ENCODE measurements at places on chromosomes 1 and 21. TPM values are rescaled to one million over a fixed set of nuclear protein-coding genes. Genes with fewer than 3 reads are reported as not detected.

KRTAP21-2 gene
- total RNA-seq, result not detected

ST6GALNAC5 gene
- not detected for total RNA-seq

CNR2 gene
- 0.06 TPM for total RNA-seq

TMEM269 gene
- total RNA-seq, result not detected

ANKRD13C gene
- total RNA-seq, result 19.5 TPM

OR2T29 gene
- not detected for total RNA-seq

- no peak for DNase-seq
Observed at GRCh38 chr21:25721987-25722386, 12.7 kb downstream of the ATP5PF start.

DNA sequence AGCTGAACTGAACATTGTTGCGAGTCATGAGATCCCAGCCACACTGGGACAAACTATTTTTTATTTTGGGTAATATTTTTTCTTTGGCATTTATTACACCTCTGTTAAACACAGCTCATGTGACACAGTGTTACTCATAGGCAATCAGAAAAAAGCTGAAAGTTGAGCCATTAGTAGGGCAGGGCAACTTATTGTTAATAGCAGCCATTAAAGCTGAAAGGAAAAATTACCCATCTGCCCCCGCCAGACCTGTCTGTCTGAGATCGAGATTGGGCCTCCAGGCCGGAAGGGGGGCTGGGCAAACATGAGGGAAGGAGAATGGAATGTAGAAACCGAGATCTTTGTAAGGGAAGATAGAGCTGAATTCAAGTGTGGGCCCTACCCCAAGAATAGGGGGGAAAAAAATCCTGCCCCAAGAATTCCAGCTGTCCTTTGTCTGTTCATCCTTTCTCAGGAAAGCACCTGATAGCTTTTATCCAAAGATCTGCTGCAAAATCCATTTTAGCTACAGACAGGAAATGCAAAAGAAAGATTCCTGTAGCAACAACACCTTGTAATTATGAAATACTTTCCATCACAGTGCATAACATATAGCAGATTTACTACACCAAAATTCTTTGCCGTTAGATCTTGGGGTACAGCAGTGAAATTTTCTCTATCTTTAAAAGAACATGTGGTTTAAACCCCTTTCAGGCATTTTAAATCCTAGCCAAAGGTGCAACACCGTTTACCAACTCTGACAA lies 212.8 kb downstream of the PBX1 start:
- DNase-seq, result no peak

DNA sequence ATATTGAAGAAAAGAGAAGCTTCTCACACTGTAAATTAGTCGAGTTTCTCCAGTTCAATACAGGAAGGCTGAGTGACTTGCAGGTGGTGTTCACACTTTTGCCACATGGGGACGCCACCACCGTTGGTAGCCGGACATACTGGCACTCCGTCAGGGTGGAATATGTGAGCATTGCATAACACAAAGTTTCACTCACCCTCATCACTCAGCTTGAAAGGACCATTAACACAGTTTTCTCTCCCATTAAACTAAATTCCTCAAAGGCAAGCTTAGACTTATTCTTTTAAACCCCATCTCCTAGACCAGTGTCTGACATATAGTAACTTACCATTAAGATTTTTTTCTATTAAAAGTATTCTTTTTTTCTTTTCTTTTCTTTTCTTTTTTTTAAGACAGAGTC lies 105.3 kb upstream of the SERBP1 start:
- peak; percentile 74 for DNase-seq

GRCh38 chr1:119327094-119327449 lies 41.5 kb upstream of the HAO2 start:
- no peak for DNase-seq

GRCh38 chr1:76769911-76770310 lies 97.4 kb upstream of the ST6GALNAC5 start:
- DNase-seq, result no peak

- DNase-seq, result no peak
Observed at GRCh38 chr1:13697738-13698137, 2.2 kb upstream of the PRDM2 start.

DNA sequence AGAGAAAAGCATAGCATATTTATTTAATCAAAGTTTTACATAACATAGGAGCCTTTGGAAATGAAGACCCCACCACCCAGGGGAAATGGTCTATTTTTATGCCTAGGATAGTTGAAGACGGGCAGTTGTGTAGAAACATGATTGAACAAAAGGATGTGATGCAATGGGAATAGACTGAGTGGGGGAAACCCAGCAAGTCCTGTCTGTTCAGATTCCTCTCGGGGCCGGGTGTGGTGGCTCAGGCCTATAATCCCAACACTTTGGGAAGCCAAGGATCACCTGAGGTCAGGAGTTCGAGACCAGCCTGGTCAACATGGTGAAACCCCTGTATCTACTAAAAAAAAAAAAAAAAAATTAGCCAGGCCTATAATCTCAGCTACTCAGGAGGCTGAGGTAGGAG lies 298.3 kb downstream of the MATN1 start:
- no peak for DNase-seq

DNA sequence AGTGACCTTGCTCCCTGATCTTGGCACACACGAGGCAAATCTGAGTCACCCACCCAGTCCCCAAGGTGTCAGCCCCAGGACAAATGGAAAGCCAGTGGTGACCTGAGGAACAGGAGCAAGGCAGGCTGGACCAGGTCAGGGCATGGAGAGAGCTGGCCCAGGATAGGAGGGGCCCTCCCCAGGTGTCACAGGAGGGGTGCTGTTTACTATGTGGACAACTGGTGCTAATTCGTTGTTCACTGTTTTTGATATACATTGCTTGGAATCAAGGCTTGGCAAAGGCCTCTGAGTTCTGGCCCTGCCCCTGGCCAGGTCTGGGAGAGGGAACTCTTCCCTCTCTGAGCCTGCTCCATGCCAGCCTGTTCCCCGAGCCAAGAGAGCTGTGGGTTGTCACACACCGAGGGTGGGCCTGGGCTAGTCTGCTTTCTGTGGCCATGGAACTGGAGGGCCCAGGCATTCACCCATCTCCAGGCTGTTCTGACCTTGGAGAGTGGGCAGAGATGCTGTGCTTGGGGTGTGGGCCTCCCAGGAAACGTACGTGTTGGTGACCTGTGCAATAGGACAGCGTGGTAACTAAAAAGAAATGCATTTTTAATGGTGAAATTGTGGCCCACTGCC lies 41.8 kb downstream of the CRYAA start:
- DNase-seq, result no peak

- DNase-seq, result no peak
Observed at GRCh38 chr1:84668185-84668584, 22.1 kb downstream of the SSX2IP start.

GRCh38 chr1:81327743-81328142 lies 473.0 kb upstream of the ADGRL2 start:
- DNase-seq, result no peak

- no peak for DNase-seq
Observed at GRCh38 chr21:36518883-36519492, 39.1 kb upstream of the CLDN14 start.

DNA sequence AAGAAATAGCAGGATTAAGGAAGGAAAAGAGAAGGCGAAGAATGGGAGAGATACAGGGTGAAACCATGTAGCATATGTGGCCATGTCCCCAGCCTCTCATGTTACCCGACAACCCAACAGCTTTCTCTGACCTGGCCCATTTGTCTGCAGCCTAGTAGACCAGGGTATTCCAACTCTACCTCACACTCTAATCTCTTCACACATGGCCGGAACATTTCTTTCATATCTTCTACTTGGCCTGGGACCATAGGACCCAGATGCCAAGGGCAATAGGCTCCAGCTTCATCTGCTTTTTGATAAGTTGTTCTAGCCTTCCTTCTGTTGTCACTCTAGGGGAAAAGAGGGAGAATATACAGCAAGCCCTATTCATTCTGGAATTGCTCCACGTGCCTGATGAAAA lies 95.0 kb upstream of the DPT start:
- no peak for DNase-seq

DNA sequence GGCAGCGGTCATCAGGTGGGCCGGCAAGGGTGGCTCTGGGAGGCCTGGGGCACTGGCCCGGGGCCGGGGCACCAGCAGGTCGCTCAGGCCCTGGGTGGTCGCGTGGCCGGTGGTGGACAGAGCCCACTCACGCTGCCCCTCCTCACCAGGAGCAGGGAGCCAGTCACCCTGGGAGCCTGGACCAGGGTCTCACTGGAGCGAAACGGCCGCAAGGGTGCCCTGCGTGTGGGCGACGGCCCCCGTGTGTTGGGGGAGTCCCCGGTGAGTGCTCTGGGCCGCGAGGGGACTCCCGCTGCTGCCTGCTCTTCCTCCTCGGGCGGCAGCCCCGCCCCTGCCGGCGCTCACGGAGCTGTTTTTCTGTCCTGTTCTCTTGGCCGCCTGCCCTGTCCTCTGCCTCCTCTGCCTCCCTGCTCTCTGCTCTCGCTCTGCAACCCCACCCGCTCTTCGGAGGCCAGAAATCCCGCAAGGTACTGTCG lies 23.5 kb downstream of the RNF223 start:
- no peak for DNase-seq

DNA sequence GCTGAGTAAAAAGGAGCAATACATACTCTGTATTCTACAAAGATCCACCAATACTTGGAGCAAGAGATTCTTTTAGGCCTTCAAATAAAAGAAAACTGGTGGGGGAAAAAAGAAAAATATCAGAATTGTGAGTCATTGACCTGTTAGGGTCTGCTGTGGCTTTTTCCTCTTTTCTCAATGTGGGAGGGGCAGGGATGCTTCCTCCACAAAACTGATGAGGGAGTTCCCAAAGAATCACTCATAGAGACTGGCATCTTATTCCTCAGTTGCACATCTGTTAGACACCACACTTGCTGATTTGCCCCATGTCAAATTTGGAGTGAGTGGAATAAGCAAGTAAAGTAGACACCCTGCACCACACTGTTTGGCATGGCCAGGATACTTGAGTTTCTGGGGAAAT lies 16.6 kb downstream of the C1orf141 start:
- DNase-seq, result no peak

Measured in omental fat pad (tissue), 4 donors.